BJ (cell line): ENCODE measurements at places on chromosomes 3 and 15.

DNA sequence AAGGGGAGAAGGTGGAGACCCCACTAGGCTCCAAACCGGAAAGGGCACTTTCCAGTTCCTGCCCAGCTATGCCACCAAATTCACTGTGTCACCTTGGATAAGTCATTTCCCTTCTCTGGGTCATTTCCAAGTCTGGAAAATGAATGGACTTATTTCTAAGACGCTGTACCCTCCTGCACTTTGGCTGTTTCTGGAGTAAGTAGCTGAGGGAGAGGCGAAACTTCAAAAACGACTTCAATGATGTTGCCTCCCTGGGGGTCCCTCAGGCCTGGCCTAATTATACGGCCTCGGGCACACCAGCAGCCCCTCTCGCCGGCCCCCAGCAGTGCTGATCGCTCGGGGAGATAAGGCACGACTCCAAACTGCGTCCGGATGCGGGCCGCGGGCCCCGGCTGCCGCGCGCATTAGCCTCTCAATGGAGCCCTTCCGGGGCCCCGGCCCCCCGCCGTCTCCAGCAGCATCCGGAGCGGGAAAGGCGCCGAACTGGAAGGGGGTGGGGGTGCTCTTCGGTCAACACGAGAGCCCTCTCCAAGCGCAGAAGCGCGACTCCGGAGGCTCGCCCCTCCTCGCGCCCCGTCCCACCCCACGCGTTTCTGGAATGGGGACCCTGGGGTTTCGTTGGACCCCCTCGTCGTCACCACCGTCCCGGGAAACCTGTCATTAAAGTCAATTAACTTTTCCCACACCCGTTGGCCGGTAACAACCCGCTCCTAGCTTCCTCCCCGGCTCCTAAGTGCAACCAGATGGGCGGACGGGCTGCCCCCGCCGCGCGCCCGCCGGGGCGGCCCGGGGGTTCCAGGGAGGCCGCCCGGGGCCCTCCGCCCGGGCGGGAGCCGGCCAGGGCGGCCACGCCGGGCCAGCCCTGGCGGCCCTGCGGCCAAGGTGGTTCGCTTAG lies 4.8 kb downstream of the HES1 start:
- no peak for DNase-seq

GRCh38 chr3:179734497-179735281 lies 81.8 kb downstream of the USP13 start:
- no peak for DNase-seq

DNA sequence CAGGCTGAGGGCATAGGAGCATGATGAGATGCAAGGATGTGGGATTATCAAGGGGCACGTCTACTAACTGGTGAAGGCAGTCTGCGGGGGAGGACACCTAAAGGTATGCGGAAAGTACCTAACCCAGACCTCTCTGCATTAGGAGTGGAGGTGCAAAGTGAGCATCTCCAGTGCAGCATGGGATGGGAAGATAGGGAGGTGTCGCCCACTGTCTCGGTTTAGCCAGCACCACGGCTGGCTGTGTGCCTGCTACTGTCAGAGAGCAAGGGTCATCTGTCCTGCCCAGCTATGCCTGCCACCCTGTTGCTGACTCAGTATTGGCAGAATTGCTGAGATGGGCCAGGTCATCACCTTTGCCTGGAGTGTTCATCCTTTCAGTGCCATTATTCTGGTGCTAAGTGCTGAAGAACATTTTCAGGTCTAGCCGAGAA lies 40.1 kb downstream of the OXNAD1 start:
- no peak for DNase-seq

- DNase-seq: no peak
These were observed 58.0 kb downstream of the CGGBP1 start for GRCh38 chr3:88000853-88001252.

- no peak for DNase-seq
These were observed 9.3 kb upstream of the RFTN1 start for GRCh38 chr3:16522834-16523233.

DNA sequence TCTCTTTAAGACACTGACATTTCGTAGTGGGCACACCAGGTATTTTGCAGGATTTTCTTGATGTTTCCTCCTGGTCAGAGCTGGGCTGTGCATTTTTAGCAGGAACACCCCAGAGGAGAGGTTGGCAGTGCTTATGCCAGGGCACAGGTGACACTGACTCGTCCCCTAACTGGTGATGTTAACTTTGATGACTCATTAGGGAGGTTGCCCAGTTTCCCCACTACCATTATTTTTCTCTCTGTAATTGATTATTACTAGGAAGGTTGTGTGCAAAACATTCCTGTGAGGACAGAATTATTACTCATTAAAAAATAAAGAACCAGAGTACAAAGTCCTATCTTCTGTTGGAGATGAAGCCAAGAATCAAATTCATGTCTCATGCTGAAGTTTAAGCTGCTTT lies 394.5 kb downstream of the GABRG3 start:
- DNase-seq: no peak

DNA sequence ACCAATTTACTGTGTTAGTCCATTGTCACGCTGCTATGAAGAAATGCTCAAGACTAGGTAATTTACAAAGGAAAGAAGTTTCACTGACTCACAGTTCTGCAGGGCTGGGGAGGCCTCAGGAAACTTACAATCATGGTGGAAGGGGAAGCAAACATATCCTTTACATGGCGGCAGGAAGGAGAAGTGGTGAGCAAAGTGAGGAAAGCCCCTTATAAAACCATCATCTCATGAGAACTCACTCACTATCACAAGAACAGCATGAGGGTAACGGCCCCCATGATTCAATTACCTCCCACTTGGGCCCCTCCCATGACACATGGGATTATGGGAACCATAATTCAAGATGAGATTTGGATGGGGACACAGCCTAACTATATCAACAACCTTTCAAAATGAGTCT lies 20.2 kb downstream of the USF3 start:
- no peak for DNase-seq

GRCh38 chr15:66839506-66840112 lies 137.6 kb downstream of the SMAD6 start:
- no peak for DNase-seq

DNA sequence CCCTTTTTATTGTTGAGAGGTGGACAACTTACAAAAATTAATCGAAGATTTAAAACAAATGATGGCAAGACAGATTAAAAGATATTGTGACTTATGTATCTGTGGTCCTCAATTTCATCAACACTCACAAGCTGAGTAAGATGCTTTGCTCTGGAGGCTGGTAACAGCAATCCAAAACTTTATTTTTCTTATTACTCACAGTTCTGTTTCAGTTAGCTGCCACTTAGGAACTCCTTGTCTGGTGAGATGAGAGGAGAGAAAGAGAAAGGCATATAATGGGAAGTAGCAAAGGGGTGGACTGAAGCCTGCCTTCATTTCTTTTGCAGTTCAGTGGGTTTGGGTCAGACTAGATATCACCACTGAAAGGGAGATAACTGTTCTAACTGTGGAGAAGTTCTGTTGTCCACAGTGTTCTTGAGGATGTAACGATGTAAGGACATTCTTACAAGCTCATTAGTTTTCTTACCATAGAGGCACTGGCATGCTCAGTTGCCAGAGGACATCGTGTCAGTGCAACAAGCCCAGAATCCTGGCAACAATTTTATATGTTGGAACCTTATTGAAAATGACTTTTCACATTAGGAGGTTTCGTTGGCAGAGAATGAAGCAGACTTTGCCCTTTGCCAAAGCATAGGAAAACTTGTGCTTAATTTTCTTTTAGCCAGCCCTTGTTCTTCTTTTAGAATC lies 93.6 kb downstream of the PLCL2 start:
- no peak for DNase-seq

GRCh38 chr15:56832125-56832524 lies 86.3 kb upstream of the TCF12 start:
- DNase-seq: no peak

DNA sequence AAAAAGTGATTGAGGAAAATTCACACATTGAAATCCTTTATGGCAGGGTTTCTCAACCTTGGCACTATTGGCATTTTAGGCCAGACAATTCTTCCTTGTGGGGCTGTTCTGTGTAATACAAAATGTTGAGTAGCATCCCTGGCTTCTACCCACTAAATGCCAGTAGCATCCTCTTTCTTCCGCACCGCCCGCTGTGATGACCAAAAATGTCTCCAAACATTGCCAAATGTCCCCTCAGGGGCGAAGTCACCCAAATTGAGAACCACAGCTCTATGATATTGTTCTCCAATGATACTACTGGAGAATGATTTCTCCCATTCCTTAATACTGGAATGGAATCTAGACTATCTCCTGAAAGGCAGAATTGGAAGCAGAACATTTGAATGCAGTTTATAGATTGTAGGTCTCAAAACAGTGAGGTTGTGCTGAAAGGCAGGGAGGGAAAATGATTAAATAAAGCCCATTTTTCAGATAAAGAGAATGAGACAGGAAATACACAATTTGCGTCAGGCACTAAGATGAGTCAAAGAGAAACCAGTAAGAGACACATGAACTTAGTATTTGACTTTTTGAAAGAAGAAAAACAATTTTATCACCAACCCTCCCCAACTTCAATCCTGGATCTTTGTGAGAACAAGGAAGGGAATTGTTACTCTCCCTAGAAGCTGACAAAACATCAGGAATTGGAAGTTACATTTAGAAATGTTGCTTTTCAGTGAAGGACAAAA lies 101.6 kb upstream of the TNIK start:
- DNase-seq: no peak

DNA sequence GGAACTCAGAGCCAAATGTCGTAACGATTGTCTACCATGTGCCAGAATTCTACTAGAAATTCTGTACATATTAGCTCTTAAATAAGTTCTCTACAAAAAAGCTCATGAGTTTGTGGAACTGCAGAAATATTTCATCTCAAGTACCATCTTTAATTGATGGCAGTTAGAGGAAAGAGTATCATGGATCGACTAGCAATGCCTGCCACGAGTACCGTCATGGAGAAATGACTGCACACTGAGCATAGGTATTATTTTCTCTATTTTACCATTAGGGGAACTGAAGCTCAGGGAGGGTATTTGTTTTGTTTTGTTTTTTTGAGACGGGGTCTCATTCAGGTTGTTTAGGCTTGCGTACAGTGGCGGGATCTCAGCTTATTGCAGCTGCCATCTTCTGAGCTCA lies 2.8 kb downstream of the RPUSD3 start:
- no peak for DNase-seq

- no peak for DNase-seq
These were observed 202.6 kb downstream of the VGLL3 start for GRCh38 chr3:86788371-86788770.

DNA sequence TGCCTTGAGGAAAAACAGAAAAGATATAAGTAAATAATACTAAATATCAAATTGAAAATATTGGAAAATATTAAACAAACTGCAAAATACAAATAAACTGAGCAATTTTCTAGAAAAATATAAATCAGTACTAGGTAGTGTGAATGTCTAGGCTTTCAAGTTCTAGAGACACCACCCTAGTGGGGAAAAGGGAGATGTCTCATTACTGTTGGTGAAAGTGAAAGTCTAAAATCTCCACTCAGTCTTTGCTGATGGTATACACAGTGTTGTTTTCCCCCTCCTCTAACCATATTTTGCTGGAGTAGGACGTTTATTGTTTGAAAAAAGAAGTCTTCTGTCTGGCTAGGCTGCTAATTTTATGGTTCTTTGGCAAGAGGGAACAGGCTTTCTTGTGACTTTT lies 1368.9 kb downstream of the OTOL1 start:
- no peak for DNase-seq

GRCh38 chr15:65971741-65971995 lies 102.4 kb downstream of the RAB11A start:
- DNase-seq: no peak

- no peak for DNase-seq
These were observed 187.4 kb downstream of the MECOM start for GRCh38 chr3:169475978-169476698.

DNA sequence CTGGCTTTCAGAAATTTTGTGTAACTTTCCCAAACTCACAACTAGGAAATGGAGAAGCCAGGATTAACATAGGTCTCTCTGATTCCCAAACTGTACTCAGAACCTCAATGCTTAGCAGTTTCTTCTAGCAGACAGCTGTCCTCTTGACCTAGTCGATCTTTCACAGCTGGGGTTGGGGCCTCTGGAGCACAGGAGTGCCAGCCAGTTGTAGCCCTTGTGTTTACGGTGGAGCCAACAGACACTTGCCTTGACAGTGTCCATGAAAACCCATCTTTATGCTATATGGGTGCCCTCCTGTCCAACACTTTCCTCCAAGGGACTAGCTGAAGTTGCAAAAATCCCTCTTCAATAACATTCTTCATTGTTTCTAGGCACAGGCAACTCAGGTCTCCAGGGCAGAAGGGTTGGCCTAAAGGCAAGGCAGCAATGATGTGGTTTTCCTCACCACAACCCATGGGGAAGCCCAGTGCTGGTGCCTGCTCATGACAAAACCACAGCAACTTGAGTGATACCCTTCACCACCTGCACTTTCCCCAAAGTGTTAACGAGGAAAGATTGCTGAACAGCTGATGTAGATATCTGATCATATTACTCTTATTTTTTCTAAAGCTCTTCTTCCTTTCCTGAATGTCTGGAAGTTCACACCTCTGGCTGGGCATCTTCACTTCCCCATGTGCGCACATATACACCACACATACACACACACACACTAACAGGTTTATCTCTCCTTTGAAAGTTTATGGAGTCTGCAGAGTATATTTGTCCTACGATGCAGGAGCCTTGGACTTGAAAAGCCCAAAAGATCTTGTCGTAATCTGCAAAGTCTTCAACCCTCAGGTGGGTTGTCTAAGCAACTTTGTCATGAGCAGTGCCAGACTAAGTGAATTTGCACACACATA lies 11.0 kb upstream of the KNG1 start:
- no peak for DNase-seq

DNA sequence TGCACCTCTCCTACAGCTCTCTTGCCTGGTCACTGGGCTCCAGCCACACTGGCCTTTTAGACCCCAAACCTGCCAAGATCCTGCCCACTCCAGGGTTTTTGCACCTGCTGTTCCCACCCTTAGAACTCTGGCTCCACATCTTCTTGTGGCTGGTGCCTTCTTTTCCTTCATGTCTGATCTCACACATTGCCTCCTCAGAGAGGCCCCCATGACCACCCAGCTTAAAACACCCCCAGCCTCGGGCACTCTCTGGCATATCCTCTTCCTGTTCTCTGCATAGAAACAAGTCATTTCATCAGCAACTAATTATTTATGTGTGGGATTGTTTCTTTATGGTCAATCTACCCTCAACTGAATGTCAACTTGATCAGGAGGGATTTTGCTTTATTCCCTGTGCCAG lies 14.0 kb upstream of the AMOTL2 start:
- DNase-seq: no peak

- DNase-seq: no peak
These were observed 49.6 kb downstream of the ECT2 start for GRCh38 chr3:172800156-172800555.
